ENCODE measurements at places on chromosomes 1 and 21. TPM values are rescaled to one million over a fixed set of nuclear protein-coding genes. Genes with fewer than 3 reads are reported as not detected.

The TAF1A gene
- 5.2 TPM for total RNA-seq

The INAVA gene
- not detected for total RNA-seq

The FAM72C gene
- not detected for total RNA-seq

GRCh38 chr1:53677486-53677885, 61.5 kb downstream of the GLIS1 start:
- DNase-seq, result no peak

- no peak for DNase-seq
Observed at GRCh38 chr1:20059847-20060246, 10.1 kb upstream of the PLA2G5 start.

DNA sequence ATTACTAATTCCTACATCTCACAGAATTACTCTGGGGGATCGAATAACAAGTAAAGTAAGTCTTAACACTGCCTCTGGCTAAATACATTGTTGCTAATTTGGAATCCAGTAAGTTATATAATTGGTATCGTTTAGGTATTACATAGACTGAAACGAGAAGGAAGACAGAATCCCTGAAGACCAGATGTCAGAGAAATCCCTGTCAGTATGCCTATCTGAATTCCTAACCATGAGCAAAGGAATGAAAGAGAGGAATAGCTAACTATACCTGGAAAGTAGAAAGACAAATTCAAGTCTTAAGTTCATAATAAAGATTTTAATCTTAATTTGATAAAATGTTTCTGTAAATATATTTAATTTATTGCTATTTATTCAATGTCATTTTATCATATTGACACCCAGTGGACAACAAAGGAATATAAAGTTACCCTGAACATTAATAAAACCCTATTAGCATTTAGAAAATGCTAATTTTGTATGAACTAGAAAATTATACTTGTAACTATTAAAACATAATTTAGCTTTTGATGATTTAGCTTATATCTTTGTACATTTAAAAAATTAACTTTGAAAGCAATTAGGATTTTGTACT, 11.4 kb downstream of the DEPDC1 start:
- DNase-seq, result no peak

- no peak for DNase-seq
Observed at GRCh38 chr1:199205740-199206441, 567.1 kb downstream of the PTPRC start.

GRCh38 chr1:21899267-21899810, 37.8 kb downstream of the HSPG2 start:
- DNase-seq, result no peak
